ENCODE measurements at places on chromosomes 2 and 18.

DNA sequence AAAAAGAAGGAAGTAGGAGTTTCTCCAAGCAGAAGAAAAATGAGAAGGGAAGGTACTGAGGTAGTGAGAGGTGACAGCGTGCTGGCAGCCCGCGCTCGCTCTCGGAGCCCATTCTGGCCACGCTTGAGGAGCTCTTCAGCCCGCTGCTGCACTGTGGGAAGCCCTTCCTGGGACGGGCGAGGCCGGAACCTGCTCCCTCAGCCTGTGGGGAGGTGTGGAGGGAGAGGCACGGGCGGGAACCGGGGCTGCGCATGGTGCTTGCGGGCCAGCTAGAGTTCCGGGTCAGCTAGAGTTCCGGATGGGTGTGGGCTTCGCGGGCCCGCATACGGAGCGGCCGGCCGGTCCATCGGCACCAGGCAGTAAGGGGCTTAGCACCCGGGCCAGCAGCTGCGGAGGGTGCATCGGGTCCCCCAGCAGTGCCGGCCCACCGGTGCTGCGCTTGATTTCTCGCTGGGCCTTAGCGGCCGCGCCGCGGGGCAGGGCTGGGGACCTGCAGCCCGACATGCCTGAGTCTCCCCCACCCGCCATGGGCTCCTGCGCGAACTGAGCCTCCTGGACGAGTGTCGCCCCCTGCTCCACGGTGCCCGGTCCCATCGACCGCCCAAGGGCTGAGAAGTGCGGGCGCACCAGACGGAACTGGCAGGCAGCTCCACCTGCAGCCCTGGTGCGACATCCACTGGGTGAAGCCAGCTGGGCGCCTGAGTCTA lies 11.1 kb upstream of the CYS1 start:
- DNase-seq = no peak

GRCh38 chr2:45570671-45571334 lies 40.3 kb downstream of the SRBD1 start:
- DNase-seq = no peak

GRCh38 chr2:105150231-105150630 lies 91.3 kb upstream of the GPR45 start:
- DNase-seq = no peak

DNA sequence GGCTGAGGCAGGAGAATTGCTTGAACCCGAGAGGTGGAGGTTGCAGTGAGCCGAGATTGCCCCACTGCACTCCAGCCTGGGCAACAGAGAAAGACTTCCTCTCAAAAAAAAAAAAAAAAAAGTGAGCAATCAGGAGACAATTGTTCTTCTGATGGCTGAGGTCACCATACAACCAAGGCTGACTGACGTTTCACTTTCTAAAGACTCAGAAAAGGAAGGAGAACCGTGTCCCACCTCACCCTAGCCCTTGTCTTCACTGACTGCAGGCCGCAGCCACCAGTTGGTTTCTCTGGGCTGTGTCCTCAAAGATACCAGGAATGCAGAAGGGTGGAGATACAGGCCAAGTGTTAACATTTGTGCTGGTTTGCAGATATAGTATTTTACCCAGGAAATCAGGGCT lies 7.7 kb upstream of the SLC35F6 start:
- DNase-seq = no peak

- no peak for DNase-seq
These were observed 808.9 kb downstream of the SUCLG1 start for GRCh38 chr2:83650161-83650560.

GRCh38 chr2:71720596-71721361 lies 267.4 kb downstream of the DYSF start:
- no peak for DNase-seq

GRCh38 chr2:79817288-79817687 lies 304.4 kb downstream of the CTNNA2 start:
- no peak for DNase-seq
